A549 treated with CORT108297 at 1 μM for 4 hours (cell line): ENCODE measurements at places on chromosomes 12 and 14. TPM values are rescaled to one million over a fixed set of nuclear protein-coding genes. Genes with fewer than 3 reads are reported as not detected.

Gene FAM186B
- total RNA-seq: 0.08 to 0.16 TPM (median 0.12 TPM) in 5 replicates

Gene SLC15A5
- not detected in 5 replicates for total RNA-seq

Gene NEK9
- 27.0 to 34.7 TPM (median 31.9 TPM) in 5 replicates for total RNA-seq

Gene ERBB3
- total RNA-seq: 1.0 to 1.8 TPM (median 1.6 TPM) in 5 replicates

Gene ADGRD1
- total RNA-seq: 0.24 to 0.64 TPM (median 0.33 TPM) in 5 replicates

Gene OR6S1
- total RNA-seq: not detected in 5 replicates

Gene RNASE7
- total RNA-seq: not detected in 5 replicates

Gene TAS2R30
- 0.05 TPM in 1 of 5 replicates, not detected in the others for total RNA-seq

Gene EGLN3
- total RNA-seq: 3.5 to 4.6 TPM (median 4.4 TPM) in 5 replicates

Gene MEG3
- 49.4 to 80.3 TPM (median 65.6 TPM) in 5 replicates for total RNA-seq

Gene CLEC7A
- not detected in 5 replicates for total RNA-seq

Gene DNAJC22
- total RNA-seq: 18.1 to 23.3 TPM (median 19.4 TPM) in 5 replicates

Gene RPL36AL
- 408 to 497 TPM (median 411 TPM) in 5 replicates for total RNA-seq

Gene EML5
- total RNA-seq: 0.47 to 0.76 TPM (median 0.63 TPM) in 5 replicates

Gene OR4E2
- total RNA-seq: not detected in 5 replicates

Gene LRTM2
- 0.07 to 0.10 TPM in 2 of 5 replicates, not detected in the others for total RNA-seq

Gene RTL1
- 0.26 to 0.31 TPM (median 0.30 TPM) in 5 replicates for total RNA-seq

Gene PTPRQ
- 0.02 to 0.03 TPM (median 0.02 TPM) in 4 of 5 replicates, not detected in the other for total RNA-seq

Gene CIROP
- total RNA-seq: not detected in 5 replicates

Gene MFAP5
- total RNA-seq: 0.09 to 0.25 TPM (median 0.14 TPM) in 3 of 5 replicates, not detected in the others

Gene KLRC2
- 1.3 to 2.7 TPM (median 2.1 TPM) in 5 replicates for total RNA-seq

Gene SCARB1
- 109 to 176 TPM (median 166 TPM) in 5 replicates for total RNA-seq

Gene OASL
- 3.5 to 5.0 TPM (median 4.5 TPM) in 5 replicates for total RNA-seq

Gene ASCL1
- not detected in 5 replicates for total RNA-seq

Gene KLRK1
- total RNA-seq: 0.08 TPM in 1 of 5 replicates, not detected in the others
